Right lung (tissue), 10 donors: ENCODE measurements at places on chromosomes 4 and X. TPM values are rescaled to one million over a fixed set of nuclear protein-coding genes. Genes with fewer than 3 reads are reported as not detected.
A peak's percentile ranks its signal among the peaks of the same experiment; 100 is the strongest.

- no peak for DNase-seq
Observed at GRCh38 chrX:27976284-27976683, 5.0 kb downstream of the DCAF8L1 start.

GRCh38 chr4:143025081-143025704 is 159.5 kb upstream of the USP38 start:
- no peak for DNase-seq

- no peak for DNase-seq
Observed at GRCh38 chrX:108833993-108834392, 97.6 kb upstream of the IRS4 start.

- no peak for DNase-seq
Observed at GRCh38 chr4:15778289-15779241, at the start of gene CD38. TSS of gene CD38 (plus strand) at chr4:15778328. CDS start at chr4:15778415, 87 bp downstream.

GRCh38 chr4:2797545-2798305 is 4.8 kb downstream of the SH3BP2 start:
- no peak for DNase-seq

GRCh38 chr4:23297327-23297726 is 592.5 kb downstream of the PPARGC1A start:
- no peak for DNase-seq

- no peak for DNase-seq
Observed at GRCh38 chrX:38087594-38087993, 81.2 kb downstream of the SYTL5 start.

GRCh38 chrX:7146703-7147412 is 654 bp upstream of the STS start:
- DNase-seq, result no peak

- DNase-seq, result peak; percentile 1
Observed at GRCh38 chrX:155094468-155095061, 23.3 kb downstream of the BRCC3 start.

DNA sequence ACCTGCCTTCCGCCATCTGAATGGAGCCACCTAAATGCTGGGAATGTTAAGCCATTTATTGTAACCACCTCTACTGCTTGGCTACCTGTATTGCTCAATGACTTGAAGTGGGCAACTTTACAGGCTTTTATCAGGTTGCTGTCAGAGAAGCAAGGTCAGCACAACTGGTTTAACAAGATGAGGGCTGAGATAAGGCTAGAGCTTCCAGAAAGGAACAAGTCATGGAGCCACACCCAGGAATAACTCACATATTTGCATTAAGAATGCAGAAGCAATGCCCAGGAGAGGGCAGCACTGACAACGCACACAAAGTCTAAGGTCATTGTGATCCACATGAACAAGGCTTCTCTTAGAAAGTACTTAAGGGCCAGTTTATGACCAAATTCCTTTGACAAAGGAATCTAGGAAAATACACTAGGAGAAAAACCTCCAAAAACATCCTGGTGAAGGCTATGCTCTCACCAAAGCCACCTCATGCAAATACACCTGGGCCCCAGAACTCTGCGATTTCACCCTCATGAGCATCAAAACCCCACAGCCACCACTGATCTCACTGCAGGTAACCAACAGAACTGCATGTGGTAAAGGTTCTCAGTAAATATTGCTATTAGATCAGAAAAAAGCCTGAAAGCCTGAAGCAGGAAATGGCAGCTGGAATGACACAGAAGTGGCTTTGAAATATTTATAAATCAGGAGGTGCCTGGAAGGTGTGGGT is 15.0 kb upstream of the STS start:
- peak; percentile 45 for DNase-seq

DNA sequence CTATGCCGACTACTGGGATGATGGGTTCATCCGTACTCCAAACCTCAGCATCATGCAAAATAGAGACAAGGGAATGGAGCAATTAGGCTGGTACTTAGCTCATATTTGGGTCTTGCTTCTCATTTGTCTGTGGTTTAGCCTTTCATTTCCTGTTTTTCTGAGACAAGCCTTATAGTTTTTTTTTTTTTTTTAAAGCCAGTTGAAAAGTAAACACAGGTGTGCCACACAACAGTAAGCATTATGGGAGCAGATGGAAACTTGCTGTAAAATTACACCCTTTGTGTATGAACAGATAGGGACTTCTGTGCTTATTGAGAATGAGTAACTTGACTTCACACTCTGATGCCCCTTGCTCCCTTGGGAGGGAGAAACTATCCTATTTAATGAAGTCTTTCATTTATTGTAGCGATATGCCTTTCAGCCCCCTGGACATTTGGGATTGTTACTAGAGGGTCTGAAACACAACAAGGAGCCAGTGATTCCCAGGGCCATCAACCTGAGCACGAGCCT is 13.7 kb downstream of the RASSF6 start:
- no peak for DNase-seq

GRCh38 chrX:153561337-153561736 is 37.6 kb downstream of the CCNQ start:
- DNase-seq, result no peak

GRCh38 chr4:35491093-35491492 is 753.2 kb downstream of the ARAP2 start:
- DNase-seq, result no peak

DNA sequence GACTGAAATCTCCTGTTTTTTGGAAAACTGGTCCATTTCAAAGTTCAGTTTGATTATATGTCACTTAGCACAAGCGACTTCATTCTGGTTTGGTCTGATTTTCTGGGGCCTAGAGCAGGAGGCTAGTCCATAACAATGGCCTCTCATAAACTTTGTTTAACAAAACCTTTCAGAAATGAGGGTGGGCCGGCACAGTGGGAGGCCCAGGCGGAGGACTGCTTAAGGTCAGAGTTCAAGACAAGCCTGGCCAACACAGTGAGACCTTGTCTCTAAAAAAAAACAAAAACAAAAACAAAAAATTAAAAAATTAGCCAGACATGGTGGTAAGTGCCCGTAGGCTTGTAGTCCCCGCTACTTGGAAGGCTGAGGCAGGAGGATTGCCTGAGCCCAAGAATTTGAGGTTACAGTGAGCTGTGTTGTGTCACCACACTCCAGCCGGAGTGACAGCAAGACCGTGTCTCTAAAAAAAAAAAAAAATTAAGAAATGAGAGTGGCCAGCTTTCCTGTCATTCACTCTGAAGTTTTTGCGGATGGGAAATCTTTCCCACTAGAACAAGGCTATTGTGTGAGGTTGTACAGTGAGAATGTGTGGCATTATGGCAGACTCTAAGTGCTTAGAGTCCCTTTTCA is 1.2 kb upstream of the PLAC8 start:
- no peak for DNase-seq

DNA sequence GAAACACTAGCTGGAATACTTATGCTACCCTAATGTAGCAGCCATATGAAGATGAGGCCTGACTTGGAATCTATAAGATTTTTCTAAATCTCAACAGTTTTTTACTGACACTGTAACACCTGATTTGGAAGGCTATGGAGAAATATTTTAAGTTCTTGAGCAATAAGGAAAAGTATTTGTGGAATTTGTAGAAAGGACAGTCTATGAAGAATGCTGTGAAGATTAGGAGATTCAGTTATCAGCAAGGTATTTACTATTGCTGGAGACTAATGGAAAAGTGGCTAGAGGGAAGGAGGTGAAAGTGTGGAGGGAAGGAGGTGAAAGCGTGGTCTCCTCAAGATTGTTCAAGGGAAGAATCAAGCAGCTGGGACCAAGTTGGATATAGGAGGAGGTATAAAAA is 190.0 kb upstream of the EMCN start:
- DNase-seq, result no peak

GRCh38 chrX:126027229-126027628 is 138.9 kb downstream of the DCAF12L2 start:
- no peak for DNase-seq

GPC3 gene
- polyA plus RNA-seq, result 394 TPM

TREX2 gene
- 1.2 TPM for polyA plus RNA-seq

PCDH7 gene
- polyA plus RNA-seq, result 33.8 TPM

CYSLTR1 gene
- 1.8 TPM for polyA plus RNA-seq

XAGE1A gene
- polyA plus RNA-seq, result not detected

ARHGAP6 gene
- 25.1 TPM for polyA plus RNA-seq

FAM184B gene
- 0.18 TPM for polyA plus RNA-seq

STPG2 gene
- 0.24 TPM for polyA plus RNA-seq

ENAM gene
- 0.14 TPM for polyA plus RNA-seq

PFKFB1 gene
- 0.32 TPM for polyA plus RNA-seq

DDX53 gene
- not detected for polyA plus RNA-seq

CTAG1B gene
- not detected for polyA plus RNA-seq
